ENCODE measurements at places on chromosomes 7 and 10.
A peak's percentile ranks its signal among the peaks of the same experiment; 100 is the strongest.

DNA sequence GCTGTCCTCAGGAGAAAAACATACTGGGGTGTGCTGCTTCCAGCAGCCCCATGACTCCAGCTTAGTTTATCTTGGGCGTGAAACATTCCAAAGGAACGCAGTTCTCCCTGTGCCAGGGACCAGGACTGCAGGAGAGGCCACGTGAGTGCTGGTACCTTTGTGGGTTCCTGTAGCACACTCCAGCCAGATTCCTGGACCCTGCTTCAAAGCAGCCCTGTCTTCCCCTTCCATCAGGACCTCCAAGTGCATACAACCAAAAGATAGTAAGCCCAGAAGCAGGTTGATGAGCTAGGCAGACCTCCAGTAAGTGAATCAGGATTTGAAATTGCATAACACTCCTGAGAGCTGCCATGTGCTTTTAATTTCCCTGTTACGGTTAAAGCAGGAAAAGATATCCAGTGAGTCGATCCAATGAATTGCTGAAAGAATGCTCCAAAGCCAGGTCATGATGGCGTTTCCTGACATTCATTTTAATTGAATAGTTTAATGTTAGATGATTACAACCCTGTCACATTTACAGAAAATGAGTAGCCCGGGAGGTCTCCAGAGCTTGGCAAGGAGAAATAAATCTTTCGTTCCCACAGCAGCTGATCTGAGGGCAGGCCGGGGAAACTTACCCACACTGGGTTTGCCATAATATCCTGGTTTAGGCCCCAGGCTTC is 38.9 kb upstream of the CPXM2 start:
- no peak for DNase-seq

- no peak for DNase-seq
Observed at GRCh38 chr7:141157138-141157765, 83.4 kb downstream of the TMEM178B start.

DNA sequence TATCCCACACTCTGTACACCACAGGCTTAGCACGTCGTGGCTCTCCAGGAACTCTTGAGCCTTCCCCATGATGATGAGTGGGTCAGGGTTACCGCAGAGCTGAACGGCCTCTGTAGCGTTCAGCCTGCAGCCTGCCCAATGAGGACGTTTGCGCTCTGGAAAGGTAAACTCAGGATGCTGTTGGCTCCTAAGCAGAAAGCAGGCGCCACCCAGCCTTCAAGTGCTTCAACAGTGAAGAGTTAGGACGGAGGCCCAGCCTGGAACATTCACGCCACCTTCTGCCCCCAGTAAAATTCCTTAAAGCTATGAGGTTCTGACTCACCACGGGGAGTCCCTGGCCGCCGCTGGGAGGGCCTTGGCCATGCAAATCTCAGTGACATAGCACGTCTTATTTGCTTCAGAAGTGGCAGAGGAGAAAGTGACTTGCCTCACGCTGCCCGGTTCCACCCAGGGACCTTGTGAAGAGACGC is 161.5 kb upstream of the SH2B2 start:
- DNase-seq: no peak

DNA sequence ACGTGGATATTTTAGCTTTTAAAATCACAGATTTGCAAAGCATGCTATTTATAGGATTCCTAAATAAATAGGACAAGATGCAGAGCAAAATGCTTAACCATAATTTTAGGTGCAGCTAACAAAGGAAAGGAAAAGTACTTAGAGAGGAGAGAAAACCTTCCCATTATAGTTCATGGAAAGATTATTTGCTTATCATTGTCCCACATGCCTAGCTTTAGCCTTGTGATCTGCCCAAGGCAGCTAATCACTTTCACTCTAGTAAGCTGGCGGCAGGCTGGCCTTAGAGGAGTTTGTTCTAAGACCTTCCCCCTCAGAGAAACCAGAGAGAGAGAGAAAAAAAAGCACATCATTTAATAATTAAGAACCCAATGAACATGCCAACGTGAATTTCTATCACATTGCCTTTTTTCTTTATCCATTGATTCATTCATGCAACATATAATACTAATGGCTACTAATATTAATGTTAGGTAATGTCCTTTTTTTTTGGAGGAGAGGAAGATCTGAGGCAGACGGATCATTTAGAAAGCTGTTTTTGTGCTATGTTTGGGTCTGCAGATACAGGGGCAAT is 274.6 kb downstream of the ARL4A start:
- no peak for DNase-seq

DNA sequence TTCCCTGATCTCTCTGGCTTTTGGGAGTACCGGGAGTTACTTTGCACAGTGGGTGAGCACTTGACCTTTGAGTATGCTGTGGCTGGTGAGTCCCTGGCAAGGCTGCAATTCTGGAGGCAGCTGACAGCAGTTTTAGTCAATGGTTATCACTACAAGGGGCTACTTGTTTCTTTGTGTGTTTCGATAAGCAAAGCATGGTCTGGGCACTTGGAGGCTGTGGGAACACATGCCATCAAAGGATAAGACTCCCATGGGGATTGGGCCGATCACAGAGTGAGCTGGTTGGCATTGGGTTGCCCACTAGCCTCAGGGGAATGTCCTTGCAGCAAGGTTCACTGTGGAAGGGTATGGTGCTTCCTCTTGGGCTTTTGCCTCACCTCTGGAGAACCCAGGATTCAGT is 208.2 kb downstream of the SNX13 start:
- no peak for DNase-seq

DNA sequence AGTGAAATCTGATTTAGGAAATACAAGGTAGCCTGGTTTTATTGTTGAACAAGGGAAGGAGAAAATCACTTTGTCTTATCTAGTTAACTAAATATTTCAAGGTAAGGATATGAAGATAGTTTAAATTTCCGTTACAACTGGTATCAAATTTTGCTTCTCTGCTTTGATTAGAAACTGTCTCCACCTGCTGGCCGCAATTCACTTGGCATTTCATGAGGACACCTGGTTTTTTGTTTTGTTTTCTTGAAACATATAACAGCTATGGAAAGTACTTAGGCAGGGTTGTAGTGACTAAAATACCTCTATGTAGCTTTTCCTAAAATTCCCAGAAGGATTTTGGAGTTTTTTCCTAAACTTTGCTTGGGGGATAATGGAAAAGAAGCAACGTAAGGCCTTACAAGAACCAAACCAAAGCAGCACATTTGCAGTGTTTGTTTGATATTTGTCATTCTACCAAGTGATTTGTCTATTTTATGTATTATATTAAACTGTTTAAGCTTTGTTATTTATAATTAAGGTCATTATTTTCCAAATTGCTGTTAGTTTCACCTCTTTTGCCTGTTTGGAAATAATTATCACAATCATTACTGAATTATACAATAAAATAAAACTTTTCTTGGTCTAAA is 73.6 kb downstream of the AHCYL2 start:
- DNase-seq: peak; percentile 64

GRCh38 chr7:154568346-154568745 is 434.6 kb downstream of the PAXIP1 start:
- no peak for DNase-seq

DNA sequence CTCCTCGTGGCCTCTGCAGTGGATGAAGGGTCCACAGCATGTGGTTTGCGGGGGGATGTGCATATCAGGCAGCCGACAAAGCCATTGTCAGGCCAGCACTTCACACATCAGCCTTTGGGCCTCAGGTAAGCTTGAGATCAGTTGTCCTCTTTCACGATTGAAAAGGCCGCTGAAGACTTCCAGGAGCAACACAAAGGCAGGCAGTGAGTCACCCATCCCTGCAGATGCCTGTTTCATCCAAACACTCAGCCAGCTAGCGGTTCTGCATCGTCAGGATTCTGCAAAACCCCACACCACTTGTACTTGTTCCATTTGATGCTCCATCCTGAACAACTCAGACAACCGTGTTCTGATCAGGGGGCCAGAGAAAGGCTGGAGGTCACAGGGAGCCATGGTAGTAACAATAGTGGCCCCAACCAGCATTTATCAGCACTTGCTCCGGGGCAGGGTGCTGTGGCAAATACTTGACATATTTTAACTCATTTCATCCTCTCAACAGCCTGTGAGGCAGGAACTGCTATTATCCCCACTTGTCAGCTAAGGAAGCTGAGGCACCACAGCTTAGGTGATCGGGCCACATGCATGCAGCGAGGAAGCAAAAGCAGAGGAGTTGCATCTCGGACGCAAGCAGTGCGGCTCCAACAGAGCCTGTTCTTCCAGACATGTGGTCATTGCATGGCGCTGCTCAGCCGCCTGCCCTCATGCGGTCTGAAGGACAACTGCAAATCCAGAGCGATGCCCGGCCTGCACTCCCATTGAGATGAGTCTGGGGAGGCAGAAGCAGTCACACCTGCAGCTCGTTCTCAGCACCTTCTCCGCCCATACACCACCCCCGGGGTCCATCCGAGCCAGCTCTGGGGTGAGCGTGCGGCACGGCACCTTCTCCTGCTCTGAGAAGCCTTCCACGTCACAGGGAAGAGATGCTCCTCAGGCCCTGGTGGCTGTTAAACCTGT is 144.9 kb downstream of the PAXIP1 start:
- DNase-seq: no peak

- no peak for DNase-seq
Observed at GRCh38 chr10:29189256-29189655, 99.6 kb upstream of the LYZL1 start.

DNA sequence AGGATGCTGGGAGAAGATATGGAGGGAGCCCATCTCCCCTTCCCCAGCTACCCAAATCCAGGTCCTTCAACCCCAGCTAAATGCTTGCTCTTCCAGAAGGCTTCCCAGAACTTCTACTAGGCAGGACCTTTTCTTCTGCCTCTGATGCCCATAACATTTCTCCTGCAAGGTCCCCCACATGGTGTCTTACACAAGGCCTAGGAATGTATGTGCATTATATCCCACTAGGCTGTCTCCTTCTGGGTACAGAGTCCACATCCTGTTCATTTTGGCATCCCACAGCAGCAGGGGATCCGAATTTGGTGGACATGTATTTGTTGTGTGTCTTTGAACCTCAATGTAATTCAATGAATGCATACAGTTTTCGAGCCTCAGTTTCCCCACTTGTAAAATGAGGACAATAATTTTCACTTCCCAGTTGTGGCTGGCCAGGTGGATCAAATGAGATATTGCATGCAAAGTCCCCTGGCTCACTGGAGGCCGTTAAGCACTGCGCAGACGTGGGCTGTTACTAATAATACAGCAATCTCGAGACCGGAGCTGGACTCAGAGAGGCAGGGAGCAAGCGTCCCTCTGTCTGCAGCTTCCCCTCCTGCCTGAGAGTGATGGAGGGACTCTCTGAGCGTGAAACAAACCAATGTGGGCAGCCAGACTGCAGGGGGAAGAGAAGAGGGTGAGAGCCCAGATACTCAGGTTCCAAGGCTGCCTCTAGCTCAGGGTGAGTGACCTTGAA is 18.6 kb upstream of the YWHAG start:
- DNase-seq: no peak

- DNase-seq: peak; percentile 35
Observed at GRCh38 chr7:16891338-16891737, 9.6 kb upstream of the AGR3 start.

GRCh38 chr7:16734148-16734726 is 19.3 kb upstream of the TSPAN13 start:
- DNase-seq: no peak

DNA sequence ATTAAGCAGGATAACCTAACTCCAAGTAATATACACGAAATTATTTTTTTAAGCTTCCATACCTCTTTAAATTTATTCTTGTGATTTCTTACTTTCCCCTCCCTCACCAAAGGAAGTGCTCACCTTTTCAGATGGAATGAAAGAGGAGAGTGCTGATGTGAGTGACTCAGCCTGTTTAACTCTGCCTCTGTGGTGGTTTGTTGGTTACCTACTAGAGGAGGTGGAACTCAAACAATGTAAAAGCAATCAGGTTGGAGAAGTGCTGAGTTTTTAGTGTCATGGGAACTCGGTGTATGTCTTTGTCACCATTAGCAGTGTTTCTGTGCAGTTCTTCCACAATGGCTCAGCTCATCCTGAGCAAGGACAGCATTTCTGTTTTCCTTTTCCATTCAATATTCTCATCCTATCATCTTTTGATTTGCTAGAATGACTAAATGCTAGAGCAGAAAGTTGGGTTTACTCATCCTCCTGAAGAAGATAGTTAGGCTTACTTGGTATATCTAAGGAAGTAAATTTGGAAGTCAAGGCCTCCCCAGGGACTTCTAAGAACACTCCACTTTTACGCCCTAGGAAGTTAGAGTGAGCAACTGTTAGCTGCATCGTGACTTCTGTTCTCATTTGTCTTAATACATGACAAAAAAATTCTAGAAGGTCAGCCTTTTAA is 6.0 kb downstream of the ADD3 start:
- DNase-seq: no peak

DNA sequence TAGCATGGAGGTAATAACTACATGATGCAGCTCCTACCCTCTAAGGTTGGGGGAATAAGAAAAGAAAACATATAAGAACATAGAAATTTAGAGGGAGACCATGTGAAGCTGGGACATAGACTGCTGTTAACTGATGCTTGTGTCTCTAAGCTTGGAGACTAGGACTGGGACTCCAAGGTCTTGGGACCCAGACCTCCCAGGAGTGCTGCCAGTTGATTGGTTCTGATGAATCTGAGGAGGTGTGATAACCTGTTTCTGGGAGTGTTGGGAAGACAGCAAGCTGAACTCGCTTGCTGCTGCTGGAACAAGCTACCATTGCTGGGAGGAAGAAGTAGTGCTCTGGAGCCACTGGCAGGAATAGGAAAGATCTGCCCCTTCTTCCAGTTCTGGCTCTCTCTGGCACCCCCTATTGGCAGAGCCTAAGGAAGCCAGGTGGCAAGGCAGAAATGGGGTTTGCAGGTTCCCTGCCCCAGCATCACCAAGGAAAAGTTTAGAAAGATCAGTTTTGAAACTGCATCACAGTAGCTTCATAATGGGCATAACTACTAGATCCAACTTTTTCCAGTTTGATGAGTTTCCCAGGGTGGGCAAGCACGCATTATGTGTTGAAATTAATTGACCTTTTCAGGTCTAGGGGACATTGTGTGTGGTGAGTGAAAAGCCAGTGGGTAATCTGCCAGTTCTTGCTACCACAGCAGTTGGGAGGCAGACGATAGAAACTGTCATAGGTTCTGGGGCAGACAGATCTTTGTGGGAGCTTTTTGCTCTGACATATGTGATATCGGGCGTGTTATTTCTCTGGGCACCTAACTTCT is 140.7 kb downstream of the SND1 start:
- DNase-seq: peak; percentile 24

DNA sequence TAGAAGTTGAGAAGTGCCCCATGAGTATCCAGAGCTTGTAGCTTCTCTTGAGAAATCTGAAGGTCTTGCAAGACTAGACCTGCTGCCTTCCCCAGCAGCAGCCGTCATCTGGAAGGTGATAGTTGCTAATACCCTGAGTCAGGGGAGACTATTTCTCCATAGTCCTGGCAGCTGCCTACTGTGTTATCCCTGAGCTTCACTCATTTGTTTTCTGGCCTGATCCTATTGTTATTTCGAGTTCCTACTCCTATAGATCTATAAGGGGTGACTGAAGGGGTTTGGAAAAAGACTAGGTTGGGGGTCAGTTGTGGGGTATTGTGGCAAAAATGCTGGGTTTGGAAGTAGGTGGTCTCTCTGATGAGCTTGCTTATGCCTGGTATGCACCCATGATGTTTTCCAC is 297.8 kb downstream of the CNTNAP2 start:
- no peak for DNase-seq
